Activated naive CD8-positive, alpha-beta T cell treated with anti-CD3 and anti-CD28 coated beads for 36 hours (primary cell): ENCODE measurements at places on chromosomes 12 and 14.

DNA sequence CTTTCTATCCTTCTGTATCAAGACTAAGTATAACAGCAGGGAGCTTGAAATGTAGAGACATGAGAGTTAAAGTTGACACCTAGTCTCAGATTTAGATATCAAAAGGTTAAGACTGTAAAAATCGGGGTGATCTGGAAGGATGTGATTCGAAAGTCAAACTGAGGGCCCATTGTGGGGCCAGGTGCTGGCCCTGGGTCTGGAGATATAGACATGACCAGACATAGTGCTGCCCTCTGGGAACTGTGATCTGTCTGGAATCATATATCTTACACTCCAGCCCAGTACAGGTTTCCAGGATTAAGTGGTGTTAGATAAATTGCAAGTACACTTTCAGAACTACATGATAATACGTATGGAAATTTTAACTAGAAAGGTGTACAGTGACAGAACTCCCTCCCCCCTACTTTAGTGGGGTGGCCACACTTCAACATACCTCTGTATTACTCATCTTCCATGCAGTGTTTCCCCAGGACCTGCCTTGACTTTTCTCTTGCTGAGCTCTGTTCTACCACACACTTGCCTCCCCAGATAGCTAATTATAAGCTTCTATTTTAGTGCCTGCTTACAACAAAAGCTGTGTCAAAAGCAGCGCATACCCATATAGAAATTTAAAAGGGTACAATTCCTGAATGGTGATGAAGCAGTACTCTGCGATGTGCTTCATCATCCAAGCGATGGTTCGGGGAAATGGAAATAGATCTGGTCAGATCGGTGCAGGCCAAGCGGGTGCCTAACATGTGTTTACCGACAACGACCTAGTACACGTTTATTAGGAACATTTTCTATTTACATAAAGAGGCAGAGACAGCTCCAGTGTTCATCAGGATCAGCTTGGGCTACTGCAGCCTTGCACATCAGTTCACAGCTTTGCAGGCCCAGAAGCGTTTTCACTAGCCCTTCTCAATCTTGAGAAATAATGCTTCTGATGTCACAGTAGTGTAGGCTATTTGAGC, 68.7 kb downstream of the ARF6 start:
- no peak for DNase-seq

DNA sequence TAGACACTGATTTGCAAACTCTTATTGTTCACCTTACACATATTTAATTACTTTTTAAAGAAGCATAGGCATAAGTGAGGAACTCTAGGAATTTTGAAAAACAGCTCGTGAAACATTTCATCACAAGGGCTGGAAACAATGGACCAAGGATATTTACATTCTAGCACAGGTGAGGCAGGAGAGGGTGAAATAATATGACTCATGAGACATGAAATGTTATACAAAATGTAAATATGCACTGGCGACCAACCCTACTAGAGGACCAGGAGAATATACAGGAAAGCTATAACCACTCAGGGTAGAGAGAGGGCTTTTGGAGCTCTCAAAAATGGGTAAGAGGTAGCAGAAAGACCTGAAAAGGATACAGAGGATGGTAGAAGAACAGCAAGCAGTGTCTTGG, 115.3 kb downstream of the PTGER2 start:
- DNase-seq: no peak

GRCh38 chr14:73877790-73878189, 8.9 kb upstream of the ZNF410 start:
- DNase-seq: no peak

- peak; percentile 40 for DNase-seq
Observed at GRCh38 chr14:52069307-52070050, 620 bp upstream of the NID2 start.

DNA sequence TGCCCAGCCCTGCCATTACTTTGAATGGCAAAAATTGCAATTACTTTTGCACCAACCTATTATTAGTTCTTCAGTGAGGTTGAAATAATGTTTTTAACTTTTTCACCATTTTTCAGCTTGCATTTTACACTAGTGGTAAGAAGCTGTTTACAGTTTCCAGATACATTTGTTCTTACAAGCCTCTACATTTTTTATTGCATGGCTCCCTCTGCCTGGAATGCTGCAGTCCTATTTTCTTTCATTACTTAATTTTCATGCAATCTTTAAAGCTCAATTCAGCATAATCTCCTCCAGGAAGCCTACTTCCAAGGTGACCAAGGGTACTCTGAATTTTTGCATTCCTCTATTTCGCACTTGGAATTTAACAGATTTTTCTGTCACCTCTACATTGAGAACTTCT, 33.4 kb downstream of the CCER1 start:
- no peak for DNase-seq
